ENCODE measurements at places on chromosomes 1 and 21. TPM values are rescaled to one million over a fixed set of nuclear protein-coding genes. Genes with fewer than 3 reads are reported as not detected.

DNA sequence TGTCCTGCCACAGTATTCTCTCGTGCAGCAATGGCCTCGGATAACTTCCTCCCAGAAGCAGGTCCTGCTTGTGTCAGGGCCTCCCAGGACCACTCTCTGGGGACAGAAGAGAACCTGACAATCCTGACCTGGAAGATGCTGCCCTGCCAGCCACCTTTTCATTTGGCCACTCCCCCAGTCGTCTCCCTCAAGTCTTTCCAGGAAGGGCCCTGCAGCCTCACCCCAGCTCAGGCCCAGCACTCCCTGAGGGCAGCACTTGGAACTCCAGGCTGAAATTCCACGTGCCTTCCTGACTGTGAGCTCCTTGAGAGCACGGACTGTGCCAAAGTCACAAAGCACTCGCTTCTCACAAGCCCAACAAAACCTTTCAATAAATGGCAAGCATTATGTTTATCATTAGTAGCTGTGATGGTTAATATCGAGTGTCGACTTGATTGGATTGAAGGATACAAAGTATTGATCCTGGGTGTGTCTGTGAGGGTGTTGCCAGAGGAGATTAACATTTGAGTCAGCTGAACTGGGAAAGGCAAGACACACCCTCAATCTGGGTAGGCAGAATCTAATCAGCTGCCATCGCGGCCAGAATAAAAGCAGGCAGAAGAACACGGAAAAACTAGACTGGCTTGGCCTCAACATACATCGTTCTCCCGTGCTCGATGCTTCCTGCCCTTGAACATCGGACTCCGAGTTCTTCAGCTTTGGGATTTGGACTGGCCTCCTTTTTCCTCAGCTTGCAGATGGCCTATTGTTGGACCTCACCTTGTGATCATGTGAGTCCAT, 2.3 kb upstream of the CLEC20A start:
- no peaks in the 10 kb centered on the region for H3K36me3 ChIP-seq
- no peak for DNase-seq
- H3K27ac ChIP-seq: no peak overlapping the region
- H3K4me3 ChIP-seq: no peak overlapping the region
- H3K4me1 ChIP-seq: no peaks in the 10 kb centered on the region

DNA sequence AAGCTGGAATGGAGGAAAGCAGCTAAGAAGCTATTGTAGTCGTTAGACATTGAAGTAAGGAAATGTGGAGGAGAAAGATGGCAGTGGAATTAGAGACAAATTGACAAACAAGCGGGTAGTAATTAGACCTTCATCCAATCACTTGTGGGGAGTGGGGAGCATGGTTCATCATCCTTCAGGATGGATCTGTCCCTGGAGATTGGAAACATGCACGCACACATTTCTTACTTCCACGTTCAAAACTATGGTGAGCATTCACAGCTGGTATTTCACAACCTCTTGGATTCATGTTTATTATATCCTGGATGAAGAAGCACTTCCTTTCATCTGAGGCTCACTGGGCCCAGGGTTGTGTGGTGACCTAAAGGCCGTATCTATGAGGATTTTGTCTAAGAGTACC, 188.1 kb downstream of the ST6GALNAC3 start:
- H3K4me1 ChIP-seq: peaks cover 42% of the 10 kb centered on the region
- H3K36me3 ChIP-seq: no peaks in the 10 kb centered on the region
- H3K4me3 ChIP-seq: no peak overlapping the region

DNA sequence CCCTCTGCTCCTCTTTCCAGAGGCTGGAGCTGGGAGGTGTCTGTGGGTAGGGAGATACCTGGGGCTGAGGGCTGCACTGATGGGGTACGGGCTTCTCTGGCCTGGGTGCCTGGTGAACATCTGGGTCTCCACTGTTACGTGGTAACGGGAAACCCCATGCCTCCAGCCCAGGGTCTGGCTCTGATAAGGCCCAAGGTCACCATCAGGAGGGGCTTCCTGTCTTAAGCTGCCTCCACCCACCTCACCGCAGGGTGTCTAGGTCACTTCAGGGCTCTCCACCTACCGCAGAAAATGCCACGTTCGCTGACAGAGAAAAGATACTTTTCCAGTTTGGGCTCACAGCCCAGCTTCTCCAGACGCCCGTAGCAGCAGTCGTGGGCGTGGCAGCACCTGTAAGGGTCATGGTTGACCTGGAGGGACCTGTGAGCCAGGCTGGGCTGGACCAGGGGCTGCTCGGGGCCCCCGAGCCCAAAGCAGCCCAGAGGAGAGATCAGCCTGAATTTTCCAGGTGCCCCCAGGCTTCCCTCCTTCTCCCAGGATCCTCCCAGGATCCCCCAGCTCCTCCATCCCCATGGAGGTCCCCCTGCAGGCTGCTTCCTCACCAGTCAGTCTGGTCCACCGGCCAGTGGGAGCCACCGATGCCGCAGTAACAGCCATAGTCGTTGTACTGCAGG, 1.3 kb downstream of the PLA2G2E start:
- no peaks in the 10 kb centered on the region for H3K4me1 ChIP-seq
- no peaks in the 10 kb centered on the region for H3K36me3 ChIP-seq
- H3K27me3 ChIP-seq: no peaks in the 10 kb centered on the region
- no peak overlapping the region for H3K27ac ChIP-seq

- no peak for DNase-seq
- peak overlapping the region; percentile 87 for H3K27ac ChIP-seq
- H3K36me3 ChIP-seq: peaks cover 22% of the 10 kb centered on the region
- H3K4me1 ChIP-seq: peaks cover 23% of the 10 kb centered on the region
These were observed 601 bp downstream of the JMJD4 start for GRCh38 chr1:227734546-227734855.

- H3K4me3 ChIP-seq: no peak overlapping the region
- H3K27me3 ChIP-seq: peaks cover 30% of the 10 kb centered on the region
- no peaks in the 10 kb centered on the region for H3K36me3 ChIP-seq
- DNase-seq: no peak
These were observed 32.9 kb downstream of the CLIC6 start for GRCh38 chr21:34701726-34702125.

GRCh38 chr1:67630438-67631045, 54.5 kb upstream of the GADD45A start:
- peaks cover 8% of the 10 kb centered on the region for H3K4me1 ChIP-seq
- no peak overlapping the region for H3K4me3 ChIP-seq
- no peaks in the 10 kb centered on the region for H3K36me3 ChIP-seq
- no peak for DNase-seq
- peaks cover 5% of the 10 kb centered on the region for H3K27me3 ChIP-seq

GRCh38 chr1:209249785-209250440, 333.6 kb upstream of the CAMK1G start:
- DNase-seq: no peak
- no peak overlapping the region for H3K4me3 ChIP-seq
- no peaks in the 10 kb centered on the region for H3K36me3 ChIP-seq
- no peaks in the 10 kb centered on the region for H3K27me3 ChIP-seq
- no peaks in the 10 kb centered on the region for H3K4me1 ChIP-seq

DNA sequence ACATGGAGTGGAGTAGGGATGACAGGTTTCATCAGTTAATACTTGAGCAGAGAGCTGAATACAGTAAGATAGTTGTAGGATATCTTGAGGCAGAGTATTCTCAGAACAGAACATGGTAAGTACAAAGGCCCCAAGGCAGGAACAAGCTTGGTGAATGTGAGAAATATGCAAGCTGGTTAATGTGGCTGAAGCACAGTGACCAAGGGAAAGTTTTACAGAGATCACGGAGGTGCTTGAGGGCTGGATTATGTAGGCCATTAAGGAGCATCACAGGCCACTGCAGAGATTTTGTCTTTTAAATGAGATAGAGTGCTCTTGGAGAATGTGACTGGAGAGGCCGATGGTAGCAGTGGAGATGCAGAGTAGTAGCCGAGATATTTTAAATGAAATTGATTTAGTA, 54.0 kb upstream of the BOLA1 start:
- peaks cover 40% of the 10 kb centered on the region for H3K36me3 ChIP-seq
- H3K4me1 ChIP-seq: peaks cover 53% of the 10 kb centered on the region
- peak overlapping the region; percentile 78 for H3K27ac ChIP-seq
- H3K27me3 ChIP-seq: no peaks in the 10 kb centered on the region
- H3K4me3 ChIP-seq: peak overlapping the region; percentile 51
- no peak for DNase-seq

GRCh38 chr1:43783671-43784205, 76.4 kb downstream of the ST3GAL3 start:
- no peak overlapping the region for H3K27ac ChIP-seq
- H3K27me3 ChIP-seq: no peaks in the 10 kb centered on the region
- no peak for DNase-seq
- no peak overlapping the region for H3K4me3 ChIP-seq
- H3K36me3 ChIP-seq: peaks cover 24% of the 10 kb centered on the region

CAMSAP2 gene
- 0.52 TPM for total RNA-seq

FAM72B gene
- 22.6 TPM for total RNA-seq

S100A7A gene
- not detected for total RNA-seq

AMY1B gene
- not detected for total RNA-seq

RGS4 gene
- not detected for total RNA-seq

RHOU gene
- 0.28 TPM for total RNA-seq

CYP4A11 gene
- total RNA-seq: not detected
